ENCODE measurements at places on chromosomes 6 and 20.

GRCh38 chr20:60057866-60058807, 99.9 kb downstream of the CDH26 start:
- DNase-seq, result no peak

GRCh38 chr6:163566056-163566455, 151.5 kb downstream of the QKI start:
- DNase-seq, result no peak

- no peak for DNase-seq
These were observed 137.7 kb downstream of the TAF4 start for GRCh38 chr20:61927826-61928541.

GRCh38 chr6:135667691-135668455, 170.3 kb upstream of the AHI1 start:
- DNase-seq, result no peak

DNA sequence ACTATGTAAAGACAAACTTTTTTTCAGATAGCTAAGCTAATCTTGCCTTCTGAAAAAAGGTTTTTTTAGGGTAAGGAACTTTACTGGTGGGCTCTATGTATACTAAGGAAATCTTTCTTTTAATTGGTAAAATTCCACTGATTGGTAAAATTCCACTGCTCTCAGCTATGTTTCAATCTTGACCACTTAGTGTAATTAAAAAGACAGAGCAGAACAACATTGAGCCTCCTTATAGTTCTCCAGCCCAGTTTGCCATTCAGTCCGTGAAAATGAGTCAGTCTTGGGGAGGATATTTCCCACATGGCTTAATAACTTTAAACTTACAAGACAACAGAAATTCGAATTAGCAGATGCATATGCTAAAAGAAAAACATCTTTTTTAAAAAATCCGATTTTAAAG, 92.7 kb downstream of the EYA4 start:
- no peak for DNase-seq

- DNase-seq, result no peak
These were observed 257.6 kb downstream of the LAMA2 start for GRCh38 chr6:129140526-129140925.

DNA sequence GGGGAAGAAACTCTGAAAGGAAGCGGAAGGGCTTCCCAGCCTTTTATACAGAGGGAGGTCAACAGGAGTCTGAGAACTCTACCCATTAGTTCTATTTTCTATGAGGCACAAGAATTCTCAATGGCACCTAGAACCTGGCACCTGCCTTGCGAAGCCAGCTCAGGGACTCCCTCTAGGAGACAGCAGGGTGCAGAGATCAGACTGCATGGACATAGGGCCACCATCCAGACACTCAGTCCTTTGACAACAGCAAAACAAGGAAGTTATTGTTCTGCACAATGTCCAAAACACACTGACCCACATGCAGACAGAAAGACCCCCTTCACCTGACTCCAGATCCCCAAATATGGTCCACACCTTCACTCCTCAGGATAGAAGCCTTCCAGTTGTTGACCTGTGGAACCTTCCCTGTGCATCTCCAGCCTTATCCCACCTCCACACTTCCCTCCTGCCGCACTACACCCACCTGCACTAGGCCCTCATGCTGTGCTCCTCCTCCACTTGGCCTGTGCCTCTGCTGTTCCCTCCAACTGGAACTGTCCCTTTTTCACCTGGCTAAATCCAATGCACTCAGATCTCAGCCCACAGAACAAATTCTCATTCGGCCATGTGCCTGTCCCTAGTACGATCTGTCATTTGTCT, 27.8 kb downstream of the ACSS1 start:
- no peak for DNase-seq

GRCh38 chr20:36726168-36726567, 19.7 kb downstream of the NDRG3 start:
- DNase-seq, result no peak

- no peak for DNase-seq
These were observed 86.6 kb downstream of the SESN1 start for GRCh38 chr6:109008054-109008453.

GRCh38 chr6:170504479-170504878, 48.6 kb downstream of the PSMB1 start:
- no peak for DNase-seq

- no peak for DNase-seq
These were observed 219.6 kb downstream of the NRN1 start for GRCh38 chr6:5786969-5787720.

DNA sequence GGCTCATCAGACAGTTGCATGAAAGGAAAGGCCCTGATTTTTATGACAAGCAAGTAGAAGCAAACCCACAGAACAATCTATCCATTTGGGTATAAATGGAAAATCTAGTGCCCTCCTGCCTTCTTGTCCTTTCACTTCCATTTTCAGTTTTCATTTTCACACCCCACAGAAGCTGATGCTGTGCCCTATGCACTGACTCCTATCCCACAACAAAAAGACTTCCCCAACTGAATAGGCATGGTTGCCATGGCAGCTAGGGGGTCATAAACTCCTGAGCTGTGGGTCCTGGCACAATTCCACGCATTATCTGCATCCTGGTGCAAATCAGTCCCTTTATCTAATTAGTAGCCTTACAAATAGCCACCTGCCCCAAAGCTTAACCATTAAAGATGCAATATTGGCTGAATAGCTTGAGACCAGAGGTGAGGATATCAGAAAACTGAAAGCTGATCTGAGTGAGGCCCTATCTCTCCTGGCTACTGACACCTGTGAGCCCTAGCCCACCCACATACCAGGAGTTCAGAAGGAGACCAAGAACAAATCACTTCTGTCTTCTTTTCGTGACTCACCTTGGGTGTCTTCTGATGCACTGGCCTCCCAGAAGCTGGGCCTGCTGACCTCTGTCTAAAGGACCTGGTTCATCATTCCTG, 34.9 kb upstream of the HEY2 start:
- DNase-seq, result no peak

- DNase-seq, result no peak
These were observed 14.1 kb upstream of the EMILIN3 start for GRCh38 chr20:41380551-41381193.

- no peak for DNase-seq
These were observed 33.2 kb downstream of the ANKS1A start for GRCh38 chr6:34922177-34922663.

GRCh38 chr6:81813305-81813704, 60.8 kb upstream of the TENT5A start:
- no peak for DNase-seq

GRCh38 chr20:945841-946240, 29.7 kb upstream of the ANGPT4 start:
- DNase-seq, result no peak

GRCh38 chr6:99306341-99306740, 43.1 kb downstream of the FAXC start:
- DNase-seq, result no peak

GRCh38 chr6:28648878-28649375, 123.2 kb downstream of the GPX5 start:
- no peak for DNase-seq

DNA sequence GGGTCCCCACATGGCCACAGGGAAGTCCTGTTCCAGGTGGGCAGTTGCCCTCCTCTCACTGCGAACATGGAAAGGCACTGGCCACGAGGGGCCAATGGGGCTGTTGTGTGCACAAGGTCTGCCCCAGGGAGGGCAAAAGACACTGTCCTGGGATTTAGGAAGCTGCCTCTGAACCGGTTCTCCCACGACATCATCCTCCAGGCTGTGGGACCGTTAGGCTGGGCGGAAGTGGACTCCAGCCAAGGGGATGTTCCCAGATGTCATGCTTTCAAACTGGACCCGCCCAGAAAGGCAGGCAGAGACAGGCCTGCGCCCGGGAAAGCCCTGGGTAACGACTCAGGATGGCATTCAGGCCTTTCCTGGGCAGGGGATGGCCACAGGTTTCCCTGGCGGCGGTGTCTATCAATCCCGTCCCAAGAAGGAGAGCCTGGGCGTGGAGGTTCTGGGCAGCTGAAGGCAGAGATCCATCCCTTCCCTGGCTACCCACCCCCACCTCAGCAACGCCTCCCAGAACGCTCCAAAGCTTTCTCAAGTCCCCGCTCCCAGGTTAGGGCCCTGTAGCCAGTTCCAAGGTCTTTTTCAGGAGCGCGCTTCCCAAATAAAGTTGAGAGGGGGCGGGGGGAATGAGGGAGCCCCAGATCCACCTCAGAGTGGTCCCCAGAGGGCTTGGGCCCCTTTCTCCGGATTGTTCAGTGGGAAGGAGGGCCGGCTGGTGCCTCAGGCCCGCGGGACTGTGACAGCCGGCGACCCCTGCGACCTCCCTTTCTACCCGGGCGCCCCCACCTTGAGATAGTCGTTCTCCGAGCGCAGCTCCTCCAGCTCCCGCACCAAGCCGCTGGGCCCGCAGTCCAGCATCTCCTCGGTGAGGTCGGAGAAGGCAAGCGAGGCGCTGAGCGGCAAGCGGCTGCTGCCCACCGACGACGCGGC, 13.8 kb upstream of the TLDC2 start:
- no peak for DNase-seq

DNA sequence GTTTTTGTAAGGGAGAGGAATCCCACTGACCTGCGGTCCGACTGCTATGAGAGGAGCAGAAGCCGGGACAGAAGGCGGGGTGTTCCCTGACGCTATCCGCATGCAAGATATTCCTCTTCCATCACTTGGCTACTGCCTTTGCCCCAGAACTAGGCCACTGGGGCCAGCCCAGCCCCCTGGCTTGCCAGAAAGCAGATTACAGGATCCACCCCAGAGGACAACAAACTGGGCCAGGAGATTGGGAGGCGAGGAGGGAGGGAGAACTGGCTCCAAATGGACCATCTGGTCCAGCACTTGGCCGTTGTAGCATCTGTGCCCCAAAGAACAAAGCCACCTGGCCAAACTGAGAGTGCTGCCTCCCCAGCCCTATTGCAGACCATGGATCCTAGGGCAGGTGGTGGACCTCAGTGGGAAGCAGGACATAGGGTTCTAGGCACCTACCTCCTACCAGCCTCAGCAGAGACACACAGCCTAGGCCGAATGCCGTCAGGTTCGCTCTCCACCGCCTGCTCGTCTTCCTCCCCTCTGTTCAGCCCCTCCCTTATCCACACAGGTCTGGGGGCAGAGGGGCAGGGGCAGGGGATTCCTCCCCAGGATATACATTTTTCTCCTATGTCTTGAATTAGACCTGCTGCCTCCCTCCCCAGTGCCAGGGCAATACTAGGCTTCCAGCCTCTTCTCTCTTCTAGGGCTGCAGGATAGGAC, 4.0 kb downstream of the MDGA1 start:
- DNase-seq, result no peak

DNA sequence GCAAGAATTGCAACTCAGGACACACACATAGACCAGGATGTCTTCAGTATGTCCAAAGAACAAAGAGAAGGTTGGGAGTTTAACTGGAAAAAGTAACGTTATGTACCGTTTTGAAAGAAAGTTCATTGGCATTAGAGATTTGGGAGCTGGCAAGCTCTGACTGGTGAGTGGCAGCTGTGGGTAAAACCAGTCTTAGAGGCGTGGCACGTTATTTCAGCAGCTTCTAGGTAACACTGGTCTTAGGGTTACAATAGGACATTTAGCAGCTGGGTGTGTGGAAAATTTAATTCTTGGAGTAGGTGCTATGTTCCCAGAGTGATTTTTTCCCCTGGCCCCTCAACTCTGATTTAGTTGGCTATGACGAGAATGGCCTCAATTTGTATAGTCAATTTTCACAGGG, 19.2 kb downstream of the SNRPB start:
- no peak for DNase-seq

Data from activated T-helper 9 cell treated with anti-CD3 and anti-CD28 coated beads, Interleukin-2, amount 50 U/mL, for 16 hours (primary cell).